Muscle of leg (tissue), 16 donors: ENCODE measurements at places on chromosomes 6 and 20. TPM values are rescaled to one million over a fixed set of nuclear protein-coding genes. Genes with fewer than 3 reads are reported as not detected.

CYB5R4 gene
- 9.5 TPM for total RNA-seq

EBF4 gene
- total RNA-seq, result 3.2 TPM

ACAT2 gene
- total RNA-seq, result 14.4 TPM

RAET1L gene
- total RNA-seq, result not detected

BTN1A1 gene
- 0.04 TPM for total RNA-seq

LY6G5B gene
- 4.9 TPM for total RNA-seq

DAAM2 gene
- total RNA-seq, result 25.8 TPM

KCNB1 gene
- total RNA-seq, result 2.7 TPM

EZR gene
- total RNA-seq, result 23.3 TPM
